Pancreas (tissue), 10 donors: ENCODE measurements at places on chromosomes 6 and 20. TPM values are rescaled to one million over a fixed set of nuclear protein-coding genes. Genes with fewer than 3 reads are reported as not detected.

- DNase-seq, result no peak
Measured at GRCh38 chr6:130182466-130182865, 40.3 kb downstream of the SAMD3 start.

GRCh38 chr6:79824202-79824601 is 123.2 kb downstream of the ELOVL4 start:
- no peak for DNase-seq

NMBR gene
- polyA plus RNA-seq, result not detected

- DNase-seq, result no peak
Measured at GRCh38 chr20:9136114-9136513, 67.2 kb downstream of the PLCB4 start.

DNA sequence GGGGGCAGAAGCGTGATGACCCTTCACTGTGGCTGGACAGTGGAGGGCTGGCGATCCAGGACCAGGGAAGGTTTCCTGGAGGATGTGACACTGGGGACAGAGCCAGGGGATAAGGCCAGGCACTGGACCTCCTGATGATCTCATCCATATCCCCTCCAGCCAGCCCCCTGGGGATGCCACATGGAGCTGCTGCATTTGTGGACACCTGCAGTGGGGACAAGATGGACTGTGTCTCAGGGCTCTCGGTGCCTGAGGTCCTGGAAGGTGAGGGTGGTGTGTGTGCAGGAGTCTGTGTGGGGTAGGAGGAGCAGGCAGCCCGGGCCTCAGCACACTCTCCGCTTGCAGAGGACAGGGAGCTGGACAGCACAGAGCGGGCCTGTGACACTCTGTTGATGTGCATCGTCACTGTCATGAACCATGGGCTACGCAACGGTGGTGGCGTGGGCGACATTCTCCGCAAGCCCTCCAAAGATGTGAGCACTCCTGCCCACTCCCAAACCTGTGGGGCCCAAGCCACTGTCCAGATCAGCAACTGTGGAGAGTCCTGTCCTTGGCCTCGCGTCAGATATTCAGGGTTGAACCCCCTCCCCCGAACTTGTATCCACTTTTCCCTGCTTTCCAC is 19.9 kb downstream of the UQCC2 start:
- no peak for DNase-seq

ASIP gene
- polyA plus RNA-seq, result not detected

DNA sequence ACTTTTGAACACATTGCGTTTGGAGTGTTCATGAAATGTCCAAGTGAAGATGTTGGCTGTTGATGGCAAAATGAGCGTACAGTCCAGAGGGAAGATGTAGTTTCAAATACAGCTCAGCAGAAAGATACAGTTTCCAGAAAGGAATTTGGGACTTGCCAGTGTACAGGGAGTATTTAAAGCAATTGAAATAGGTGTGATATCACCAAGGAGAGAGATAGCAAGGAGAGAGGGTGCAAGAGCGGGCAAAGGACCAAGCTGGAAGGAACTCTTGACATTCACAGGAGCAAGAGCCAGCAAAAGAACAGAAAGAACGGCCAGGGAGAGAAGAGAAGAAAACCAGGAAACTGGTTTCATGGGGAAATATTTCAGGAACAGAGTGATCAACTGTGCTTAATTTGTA is 47.8 kb downstream of the CARMIL1 start:
- no peak for DNase-seq

DNA sequence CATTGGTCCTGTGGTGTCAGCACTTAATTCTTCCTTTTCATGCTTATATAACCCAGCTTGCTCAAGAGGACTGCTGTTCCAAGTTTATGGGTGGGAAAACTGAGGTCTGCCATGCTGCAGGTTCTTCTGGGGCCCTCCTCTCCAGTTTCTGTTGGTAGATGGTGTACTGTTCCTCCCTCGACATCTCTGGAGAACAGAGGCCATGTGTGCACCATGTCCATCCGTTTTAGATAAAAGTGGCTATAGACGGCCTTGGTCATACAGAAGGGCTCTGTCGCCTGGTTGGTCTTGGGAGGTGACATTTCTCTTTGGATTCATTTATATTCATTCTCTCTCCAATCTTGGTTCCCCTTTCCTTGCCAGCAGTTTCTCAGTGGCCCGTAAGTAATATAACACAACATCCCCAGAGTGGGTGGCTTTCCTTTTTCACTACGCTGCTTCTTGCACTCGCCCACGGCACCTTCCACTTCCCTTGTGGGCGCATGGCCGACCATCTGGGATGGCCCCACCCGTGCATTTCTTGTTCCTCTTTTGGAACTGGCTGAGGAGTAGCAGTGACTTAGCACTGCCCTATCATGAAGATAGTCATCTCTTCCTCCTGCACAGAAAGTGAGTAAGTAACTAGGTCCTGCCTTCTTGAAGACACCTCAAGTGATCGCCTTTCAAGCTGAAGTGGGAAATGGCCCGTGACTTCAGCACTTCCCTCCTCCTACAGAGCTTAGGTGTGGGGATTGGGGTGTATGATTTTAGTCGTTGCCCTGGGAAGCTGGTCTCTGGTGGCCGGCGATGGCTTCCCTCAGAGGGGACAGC is 94.2 kb downstream of the RREB1 start:
- DNase-seq, result peak; percentile 66

DNA sequence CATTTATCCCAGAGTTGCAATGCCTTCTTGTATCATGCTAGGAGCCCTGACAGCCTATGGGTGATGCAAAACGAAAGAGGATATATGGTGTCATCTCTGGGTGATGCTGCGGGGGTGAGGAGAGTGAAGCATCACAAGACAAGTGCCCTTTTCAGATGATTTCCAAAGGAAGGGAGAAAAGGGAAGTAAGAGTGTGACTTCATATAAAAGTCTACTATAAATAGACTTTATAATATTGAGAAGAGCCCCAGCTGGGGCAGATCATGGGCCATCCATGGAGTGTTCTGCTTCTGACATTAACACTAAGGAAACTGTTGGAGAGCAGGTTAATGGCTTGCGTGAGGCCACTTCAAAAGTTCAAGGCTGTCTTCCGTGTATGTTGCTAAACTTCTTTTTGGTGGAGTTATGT is 4.4 kb downstream of the CD83 start:
- no peak for DNase-seq

DNA sequence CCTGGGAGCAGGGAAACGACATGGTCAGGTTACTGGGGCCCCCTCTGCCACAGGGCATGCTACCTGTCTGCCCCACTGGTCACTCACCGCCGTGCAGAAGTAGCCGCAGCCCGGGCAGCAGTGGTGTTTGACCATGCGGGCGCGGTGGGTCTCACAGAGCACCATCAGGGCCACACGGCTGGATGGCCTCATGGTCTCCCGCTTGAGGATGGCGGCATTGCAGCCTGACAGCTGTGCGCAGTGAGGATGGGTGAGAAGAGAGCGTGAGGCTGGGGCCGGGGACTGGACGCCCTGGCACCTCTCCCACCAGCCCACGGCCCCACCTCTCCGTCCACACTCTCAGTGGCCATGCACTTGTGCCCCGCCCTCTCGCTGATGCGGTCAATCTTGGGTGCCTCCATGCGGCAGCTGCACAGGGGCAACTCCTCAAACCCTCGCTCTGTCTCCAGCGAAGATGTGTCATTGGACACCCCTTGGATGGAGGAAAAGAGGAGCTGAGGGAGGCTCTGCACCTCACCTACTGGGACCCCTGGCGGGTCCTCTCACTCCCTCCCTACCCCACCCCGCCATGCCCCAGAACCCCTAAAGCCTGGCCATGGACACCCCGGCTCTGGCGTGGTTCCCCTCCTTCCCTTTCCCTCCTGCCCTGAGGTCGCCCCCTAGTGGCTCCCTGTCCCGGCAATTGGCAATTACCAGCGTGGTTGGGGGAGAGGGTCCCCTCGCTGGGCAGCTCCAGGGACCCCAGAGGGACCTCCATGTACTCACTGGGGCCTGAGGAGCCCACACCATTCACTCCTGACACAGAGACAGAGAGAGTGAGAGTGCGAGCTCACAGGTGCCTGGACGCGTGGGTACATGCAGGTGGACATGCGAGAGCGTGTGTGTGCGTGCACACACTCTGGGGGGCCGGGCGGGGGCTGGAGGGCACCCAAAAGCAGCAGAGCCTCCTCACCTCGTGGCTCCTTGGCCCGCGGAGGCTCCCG is 8.9 kb downstream of the EHMT2 start:
- peak; percentile 68 for DNase-seq

FLRT3 gene
- 1.1 TPM for polyA plus RNA-seq

DNA sequence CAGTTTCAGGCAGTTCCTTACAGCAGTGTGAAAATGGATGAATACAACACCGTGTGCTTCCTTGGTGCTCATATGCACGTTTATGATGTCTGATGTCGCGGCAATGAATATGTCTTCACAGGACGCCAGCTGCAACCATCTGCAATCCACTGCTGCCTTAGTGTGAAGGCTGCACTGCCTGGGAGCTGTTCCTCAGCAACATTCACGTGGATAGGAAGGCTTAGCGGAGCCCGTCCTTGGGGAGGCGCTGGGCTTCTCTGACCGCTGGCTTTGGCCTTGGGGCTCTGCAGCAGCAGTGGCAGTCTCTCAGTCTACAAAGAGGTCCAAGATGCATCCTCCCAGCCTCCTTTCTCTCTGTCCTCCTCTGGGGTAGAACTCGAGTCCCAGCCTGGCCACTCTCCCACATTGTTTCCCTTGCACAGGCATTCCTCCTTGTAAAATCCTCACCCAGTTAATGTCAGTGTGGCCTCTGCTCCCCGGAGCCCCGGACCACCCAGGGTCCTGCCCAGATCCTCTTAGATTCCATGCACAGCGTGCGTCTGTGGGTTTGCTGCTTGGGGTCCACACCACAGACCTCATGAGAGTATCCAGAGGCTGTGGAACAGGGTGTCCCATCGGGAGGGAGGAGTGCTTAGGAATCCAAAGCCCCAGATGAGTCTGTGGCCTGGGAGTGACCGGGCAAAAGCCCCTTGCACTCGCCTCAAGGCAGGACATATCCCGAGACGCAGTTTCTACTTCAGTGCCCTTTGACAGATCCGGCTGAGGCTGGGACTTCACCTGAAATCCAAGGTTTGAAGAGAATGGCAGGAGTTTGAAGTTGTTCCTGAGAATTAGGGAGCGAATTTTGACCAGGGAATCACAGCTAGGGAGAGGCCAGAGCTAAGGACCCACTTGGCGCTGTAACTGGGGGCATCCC is 181.3 kb downstream of the THBS2 start:
- DNase-seq, result no peak

- DNase-seq, result no peak
Measured at GRCh38 chr6:163725008-163725941, 310.8 kb downstream of the QKI start.

CST3 gene
- 319 TPM for polyA plus RNA-seq

- no peak for DNase-seq
Measured at GRCh38 chr6:158068893-158069799, 87.5 kb downstream of the SYNJ2 start.

GRCh38 chr6:15382089-15382488 is 136.2 kb downstream of the JARID2 start:
- no peak for DNase-seq

DNA sequence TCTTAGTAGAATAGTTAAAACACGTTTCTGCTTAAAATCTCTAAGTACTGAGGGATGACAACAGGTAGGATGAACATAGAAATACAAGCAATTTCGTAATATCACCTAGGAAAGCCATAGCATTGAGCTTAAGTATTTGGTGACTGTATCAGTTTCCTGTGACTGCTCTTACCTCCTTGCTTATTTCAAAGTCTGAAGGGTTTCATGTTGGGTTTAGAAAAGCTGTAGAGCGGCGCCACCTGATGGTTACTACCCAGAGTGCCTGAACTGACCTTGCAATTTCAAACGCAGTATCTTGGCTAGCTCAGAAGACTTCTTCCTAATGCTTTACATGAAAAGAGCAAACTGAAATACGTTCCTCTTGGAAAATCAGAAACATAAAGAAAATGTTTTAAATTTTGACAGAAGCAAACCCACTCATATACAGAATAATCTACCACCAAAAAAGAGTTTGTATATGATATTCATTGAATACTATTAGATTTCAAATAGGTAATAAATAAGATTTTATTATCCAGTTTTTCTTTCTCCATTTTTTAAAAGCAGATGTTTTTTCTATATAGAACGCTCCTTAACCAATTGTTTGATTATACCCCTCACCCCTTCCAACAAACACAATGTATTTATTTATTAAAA is 82.3 kb upstream of the RIPOR2 start:
- no peak for DNase-seq

DNA sequence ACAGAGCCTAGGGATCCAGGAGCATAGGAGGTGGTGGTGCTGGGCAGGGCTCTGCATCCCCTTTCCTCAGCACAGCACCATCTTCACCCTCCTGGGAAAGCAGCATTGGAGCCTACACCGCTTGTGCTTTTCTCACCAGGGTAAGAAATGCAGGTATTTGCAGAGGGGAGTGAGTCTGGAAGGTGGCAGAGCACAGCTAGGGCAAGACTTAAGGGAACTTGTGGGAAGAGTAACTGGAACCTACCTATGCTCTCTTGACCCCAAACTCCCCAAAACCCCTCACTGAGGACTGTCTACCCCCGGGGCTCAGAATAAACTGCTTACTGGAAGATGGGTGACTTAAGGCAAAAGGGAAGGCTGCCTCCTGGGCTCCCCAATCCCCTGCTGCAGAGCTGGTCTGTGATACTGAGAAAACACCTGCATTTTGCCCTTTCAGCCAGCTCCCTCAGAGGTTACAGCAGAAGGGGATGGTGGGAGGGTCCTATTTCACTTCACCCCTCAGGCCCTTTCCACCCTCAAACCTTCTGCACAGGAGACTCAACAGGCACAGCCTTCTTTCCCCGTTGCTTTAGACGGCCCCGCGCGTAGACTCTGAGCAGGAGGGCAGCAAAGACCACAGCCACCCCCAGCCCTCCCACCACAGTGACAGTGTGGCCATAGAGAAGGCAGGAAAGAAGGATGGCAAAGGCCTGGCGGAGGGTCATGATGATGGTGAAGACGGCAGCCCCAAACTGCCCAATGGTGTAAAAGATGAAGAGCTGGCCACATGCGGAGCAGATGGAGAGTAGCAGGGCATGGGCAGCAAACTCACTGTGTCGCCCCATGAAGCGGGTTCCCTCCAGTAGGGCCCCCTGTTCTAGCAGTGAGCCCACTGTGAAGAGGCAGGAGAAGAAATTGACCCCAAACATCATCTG is 2.9 kb downstream of the SLC35B2 start:
- DNase-seq, result no peak

DNA sequence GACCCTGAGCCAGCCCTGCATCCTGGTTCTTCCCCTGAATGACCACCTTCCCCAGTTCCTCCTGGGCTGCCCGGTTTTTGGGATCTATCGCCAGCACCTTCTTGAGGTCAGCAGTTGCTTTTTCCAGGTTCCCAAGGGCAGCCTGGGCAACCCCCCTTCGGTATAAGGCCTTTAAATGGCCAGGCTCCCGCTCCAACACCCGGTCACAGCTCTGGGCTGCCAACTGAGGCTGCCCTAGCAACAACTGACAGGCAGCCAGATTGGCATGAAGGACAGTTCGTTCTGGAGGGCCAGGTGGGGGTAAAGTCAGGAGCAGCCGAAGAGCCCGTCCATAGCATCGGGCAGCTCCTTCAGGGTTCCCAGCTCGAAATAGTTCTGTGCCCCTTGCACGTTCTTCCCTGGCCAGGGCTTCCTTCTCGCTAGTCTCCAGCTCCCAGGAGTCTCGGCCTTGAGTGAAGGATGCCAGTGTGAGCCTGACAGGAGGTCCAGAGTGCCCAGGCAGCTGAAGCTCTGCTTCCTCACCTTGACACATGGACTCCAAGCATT is 778 bp upstream of the ATF6B start:
- no peak for DNase-seq

GRCh38 chr6:45533386-45533785 is 155.7 kb upstream of the SUPT3H start:
- no peak for DNase-seq
